ENCODE measurements at places on chromosomes 4 and X.

- no peak for DNase-seq
Observed at GRCh38 chr4:26611372-26611771, 27.5 kb downstream of the TBC1D19 start.

DNA sequence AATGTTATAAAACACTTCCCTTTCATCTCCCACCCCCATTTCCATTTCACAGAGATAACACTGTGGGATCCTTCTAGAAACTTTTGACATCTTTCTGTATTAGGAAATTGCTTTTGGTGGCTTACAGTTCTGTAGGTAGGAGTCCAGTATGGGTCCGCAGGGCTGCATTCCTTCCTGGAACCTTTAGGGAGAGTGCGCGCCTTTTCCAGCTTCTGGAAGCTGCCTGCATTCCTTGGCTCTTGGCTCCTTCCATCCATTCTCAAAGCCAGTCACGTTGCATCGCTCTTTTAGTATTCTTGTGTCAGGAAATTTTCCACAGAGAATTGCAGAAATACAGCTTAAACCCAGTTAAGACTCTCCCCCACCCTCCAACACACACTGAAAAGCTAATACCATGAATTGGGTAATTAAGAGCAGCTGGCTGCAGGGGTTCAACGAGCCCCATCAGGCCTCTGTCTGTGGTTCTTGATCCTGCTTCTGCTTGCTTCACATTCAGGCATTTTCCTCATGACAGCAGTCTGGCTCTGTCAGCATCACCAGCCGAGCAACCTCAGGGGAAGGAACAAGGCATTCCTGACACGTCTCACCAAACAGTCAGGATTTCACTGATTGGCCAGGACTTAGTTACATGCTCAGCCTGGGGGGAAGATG is 48.8 kb downstream of the SEPTIN11 start:
- DNase-seq, result no peak

GRCh38 chrX:45434231-45434630 is 233.6 kb upstream of the DIPK2B start:
- no peak for DNase-seq

- DNase-seq, result no peak
Observed at GRCh38 chrX:72299891-72300630, 5.7 kb downstream of the CITED1 start.

- no peak for DNase-seq
Observed at GRCh38 chr4:54625391-54625790, 32.4 kb upstream of the KIT start.

DNA sequence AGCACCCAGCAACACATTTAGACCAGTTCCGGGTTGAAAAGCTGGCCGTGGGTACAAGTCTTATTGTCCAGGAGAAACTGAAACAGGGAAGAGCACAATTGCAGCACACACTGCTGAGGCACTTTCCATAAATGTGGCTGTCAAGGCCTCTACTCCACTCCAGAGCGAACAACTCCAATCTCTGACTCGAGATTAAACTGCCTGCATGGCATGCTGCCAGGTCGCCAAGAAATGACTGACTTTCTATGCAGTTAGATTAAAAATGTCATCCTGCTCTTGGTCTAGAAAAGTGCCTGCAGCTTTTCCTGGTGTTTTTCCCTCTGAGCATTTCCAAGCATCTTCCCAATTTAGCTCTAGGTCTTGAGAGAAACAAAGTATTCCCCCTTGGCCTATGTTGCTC is 260.6 kb upstream of the EMCN start:
- DNase-seq, result no peak

DNA sequence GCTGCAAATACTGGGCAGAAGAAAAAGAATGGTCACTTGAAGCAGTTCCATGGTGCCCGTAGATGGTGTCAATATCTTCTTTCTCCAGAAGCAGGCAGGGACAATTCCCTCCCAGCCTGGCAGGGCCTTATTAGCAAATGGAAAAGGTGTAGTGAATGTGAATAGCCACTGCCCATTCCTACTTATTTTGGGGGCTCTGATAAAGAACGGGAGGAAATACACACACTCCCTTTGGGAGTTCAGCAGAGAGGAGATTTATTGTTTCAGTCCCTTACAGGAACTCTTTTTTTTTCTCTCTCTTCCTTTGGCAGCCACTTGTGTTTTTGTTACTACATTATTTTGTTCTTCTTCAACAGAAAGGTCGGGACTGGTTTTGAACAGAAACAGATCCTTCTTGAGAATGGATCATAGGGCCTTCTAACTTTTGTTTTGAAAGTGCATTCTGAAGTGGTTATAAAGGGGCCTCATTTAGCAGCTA is at the start of gene EMCN:
EMCN (minus strand) TSS at position 159 of the 478 bp plus-strand sequence; CDS start at position 51, 108 bp downstream.
- no peak for DNase-seq

DNA sequence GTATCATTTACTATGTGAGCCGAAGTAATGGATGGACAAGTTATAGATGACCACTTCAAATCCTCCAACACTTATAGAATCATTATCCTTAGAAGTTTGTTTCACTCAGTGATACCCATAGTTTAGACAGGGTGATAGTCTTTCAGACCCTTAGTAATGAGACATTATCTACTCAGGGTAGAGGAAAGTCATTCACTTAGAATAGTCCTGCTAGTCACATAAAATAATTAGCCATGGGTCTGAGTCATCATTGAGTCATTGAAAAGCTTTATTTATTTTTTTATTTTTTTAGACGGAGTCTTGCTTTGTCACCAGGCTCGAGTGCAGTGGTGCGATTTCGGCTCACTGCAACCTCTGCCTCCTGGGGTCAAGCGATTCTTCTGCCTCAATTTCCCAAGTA is 321.7 kb upstream of the FSTL5 start:
- DNase-seq, result no peak

GRCh38 chr4:90536408-90536807 is 409.2 kb downstream of the CCSER1 start:
- no peak for DNase-seq

DNA sequence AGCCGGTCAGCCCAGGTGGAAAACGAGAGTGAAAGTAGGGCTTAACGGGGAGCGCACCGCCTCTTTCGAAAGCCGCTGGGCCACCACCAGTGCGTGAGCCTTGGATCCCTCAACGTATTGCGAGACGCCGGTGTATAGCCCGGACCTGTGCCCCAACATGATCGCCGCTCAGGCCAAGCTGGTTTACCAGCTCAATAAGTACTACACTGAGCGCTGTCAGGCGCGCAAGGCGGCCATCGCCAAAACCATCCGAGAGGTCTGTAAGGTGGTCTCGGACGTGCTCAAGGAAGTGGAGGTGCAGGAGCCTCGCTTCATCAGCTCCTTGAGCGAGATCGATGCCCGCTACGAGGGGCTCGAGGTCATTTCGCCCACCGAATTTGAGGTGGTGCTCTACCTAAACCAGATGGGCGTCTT is 929 bp downstream of the MAB21L2 start:
- peak; percentile 39 for DNase-seq

DNA sequence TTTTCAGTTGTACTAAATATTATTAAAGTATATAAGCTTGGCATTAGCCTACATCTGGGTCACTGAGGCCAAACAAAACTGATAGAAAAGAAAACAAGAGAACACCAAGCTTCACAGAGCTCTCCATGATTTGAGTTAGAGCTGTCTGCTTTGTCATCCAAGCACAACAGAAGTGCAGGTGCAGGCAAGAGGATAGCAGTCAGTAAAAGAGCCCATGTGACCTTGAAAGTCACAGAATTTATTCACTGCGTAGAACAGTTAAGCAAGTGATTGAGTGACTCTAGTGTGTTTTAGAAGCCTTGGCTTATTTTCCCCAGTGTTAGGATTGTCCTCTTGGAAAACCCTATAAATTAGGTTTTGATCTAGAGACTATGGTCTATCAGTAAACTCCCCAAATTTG is 49.4 kb upstream of the PRDM5 start:
- DNase-seq, result no peak

DNA sequence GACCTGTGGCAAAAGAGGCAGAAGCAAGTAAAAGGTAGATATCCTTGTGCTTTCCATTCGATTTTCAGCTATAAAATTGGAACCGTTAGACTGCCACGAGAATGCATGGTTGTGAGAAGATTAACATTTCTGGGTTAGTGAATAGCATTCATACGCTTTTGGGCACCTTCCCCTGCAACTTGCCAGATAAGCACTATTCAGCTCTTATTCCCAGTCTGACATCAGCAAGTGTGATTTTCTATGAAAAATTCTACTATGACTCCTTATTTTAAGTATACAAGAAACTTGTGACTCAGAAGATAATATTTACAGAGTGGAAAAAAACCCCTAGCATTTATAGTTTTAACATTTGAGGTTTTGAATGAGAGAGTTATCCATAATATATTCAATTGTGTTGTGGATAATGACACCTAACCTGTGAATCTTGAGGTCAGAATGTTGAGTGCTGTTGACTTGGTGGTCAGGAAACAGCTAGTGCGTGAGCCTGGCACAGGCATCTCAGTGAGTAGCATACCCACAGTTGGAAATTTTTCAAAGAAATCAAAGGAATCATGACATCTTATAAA is 3.9 kb downstream of the FGB start:
- DNase-seq, result no peak

DNA sequence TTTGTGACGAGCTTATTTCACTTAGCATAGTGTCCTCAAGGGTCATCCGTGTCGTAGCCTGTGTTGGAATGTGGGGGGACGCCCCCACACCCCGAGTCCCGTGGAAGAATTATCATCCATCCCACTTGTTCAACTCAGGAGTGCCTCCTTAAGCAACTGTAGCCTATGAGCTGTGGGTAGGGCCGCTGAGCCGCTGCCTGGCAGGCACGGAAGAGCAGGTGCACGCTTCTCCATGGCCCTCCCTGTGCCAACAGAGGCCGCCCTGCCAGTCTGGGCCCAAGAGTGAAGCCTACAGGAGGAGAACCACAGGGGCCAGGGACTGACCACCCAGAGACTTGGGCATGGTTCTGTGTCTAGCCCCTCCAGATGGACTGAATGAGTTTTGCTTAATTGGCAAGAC is 2.3 kb upstream of the RGS12 start:
- peak; percentile 25 for DNase-seq

GRCh38 chr4:53012738-53013137 is 150.6 kb downstream of the RASL11B start:
- no peak for DNase-seq

GRCh38 chrX:106159861-106160282 is 8.2 kb upstream of the PWWP3B start:
- DNase-seq, result no peak

DNA sequence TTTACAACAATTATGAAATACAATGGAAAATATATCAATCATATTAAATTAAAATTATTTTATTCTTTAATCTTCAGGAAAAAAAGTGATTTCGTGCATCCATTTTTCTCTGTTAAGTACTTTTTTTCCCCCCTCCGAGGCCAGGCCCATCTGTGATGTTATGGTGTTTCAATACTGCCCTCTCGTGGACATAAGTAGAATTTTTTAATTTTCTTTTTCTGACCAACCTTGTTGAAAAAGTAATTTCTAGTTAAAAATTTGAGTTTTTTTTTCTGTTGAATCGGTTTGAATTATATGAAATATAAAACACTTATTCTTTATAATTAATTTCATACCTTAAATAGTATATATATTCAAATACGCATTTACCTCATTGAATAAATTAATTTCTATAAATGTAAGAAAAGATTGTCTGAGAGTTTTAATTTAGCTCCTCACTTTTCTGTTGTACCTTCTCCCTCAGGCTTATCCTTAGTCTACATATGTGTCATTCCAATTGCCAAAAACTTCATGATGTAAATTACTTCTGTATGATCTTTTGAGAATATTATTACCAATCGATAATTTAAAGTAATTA is 175.8 kb upstream of the TECRL start:
- DNase-seq, result peak; percentile 5
